Stimulated activated memory B cell treated with anti-CD40 and anti-IgM and Interleukin-4, amounts not matched to agents 10 μg/mL and 1 μg/mL and 100 μg/mL, for 72 hours (primary cell): ENCODE measurements at places on chromosomes 7 and 10.
A peak's percentile ranks its signal among the peaks of the same experiment; 100 is the strongest.

DNA sequence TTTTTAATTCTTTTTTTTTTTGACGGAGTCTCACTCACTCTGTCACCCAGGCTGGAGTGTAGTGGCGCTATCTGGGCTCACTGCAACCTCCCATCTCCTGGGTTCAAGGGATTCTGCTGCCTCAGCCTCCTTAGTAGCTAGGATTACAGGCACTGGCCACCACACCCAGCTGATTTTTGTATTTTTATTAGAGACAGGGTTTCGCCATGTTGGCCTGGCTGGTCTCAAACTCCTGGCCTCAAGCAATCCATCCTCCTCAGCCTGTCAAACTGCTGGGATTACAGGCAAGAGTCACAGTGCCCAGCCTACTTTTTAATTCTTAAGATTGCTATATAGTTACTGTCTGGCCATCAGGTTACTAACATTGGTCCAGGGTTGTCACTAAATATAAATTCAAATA is 59.6 kb downstream of the ZNF277 start:
- no peak for ATAC-seq

DNA sequence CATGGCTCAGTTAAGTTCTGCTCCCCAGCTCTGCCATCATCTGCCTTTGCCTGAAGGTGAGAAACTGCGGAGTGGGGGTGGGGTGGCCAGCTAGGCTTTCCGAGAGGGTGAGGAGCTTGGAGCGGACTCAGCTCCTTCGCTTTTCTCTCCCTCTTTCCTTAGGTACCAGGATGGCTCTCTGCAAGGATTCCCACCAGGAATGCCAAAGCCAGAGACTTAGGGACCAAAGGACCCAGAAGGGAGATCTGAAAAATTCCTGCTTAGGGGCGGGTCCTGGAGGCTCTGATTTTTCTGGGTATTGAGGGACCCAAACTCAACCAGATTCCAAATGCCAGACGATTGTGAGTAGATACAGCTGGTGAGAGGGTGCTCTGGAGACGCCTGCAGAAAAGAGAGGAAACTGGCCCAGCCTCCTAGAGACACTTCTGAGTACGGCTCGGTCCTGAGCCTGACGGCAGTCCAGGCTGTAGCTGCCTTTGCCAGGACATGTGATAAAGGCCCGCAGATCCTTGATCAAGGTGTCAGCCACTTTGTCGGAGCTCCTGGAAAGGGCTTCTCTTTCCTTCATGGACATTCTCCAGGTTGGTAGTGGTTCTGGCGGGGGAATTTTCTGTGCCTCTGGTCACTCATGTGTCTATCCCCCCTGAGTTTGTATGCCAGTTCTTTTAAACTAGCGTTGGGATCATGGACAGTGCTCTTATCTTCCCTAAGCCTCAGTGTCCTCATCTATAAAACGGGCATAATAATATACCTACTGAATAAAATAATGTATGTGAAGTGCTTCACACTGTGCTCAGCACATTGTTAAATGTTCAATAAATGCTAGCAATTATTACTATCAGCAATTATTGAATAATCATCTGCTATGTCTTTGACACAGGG is 42.5 kb upstream of the BTRC start:
- no peak for ATAC-seq

- ATAC-seq: peak; percentile 93
These were observed 81.1 kb downstream of the RGS10 start for GRCh38 chr10:119461380-119461779.

DNA sequence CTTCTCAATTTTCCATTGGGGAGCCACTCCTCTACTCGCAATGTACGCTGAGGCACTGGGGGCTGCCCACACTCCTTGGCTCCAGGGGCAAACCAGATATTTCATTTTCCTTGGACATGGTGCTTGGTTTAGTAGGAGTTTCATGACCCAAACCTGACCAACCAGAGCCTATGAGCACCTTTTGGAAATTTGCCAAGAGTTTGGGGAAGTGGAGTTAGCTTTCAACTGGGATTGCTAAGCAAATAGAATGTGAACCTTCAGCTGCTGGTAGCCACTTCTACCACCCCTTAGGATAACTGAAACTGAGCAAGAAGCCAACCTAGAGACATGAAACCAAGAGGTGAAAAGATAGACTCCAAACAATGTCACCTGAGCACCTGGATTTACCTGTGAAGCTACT is 74.9 kb upstream of the COL13A1 start:
- no peak for ATAC-seq

- ATAC-seq: no peak
These were observed 30.1 kb upstream of the PRLHR start for GRCh38 chr10:118625504-118625903.

GRCh38 chr10:108556186-108556585 is 1367.1 kb downstream of the XPNPEP1 start:
- no peak for ATAC-seq

DNA sequence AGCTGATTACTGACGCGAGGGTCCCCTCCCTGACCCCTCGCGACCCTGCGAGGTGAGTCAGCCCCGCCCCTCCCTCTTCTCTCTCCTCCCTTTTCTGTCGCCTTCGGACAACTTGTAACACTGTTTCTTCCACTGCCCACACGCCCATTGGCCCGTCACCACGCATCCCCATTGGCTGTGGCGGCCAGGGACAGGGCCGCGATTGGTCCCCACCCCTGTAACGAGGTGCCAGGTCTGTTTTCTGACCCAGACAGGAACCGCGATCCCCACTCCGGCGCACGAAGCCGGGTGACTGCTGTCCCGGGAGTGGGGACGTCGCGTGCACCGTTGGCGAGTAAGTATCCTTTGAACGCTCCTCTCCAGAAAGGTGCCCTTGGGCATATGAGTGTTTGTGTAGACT is at the start of gene STRA8:
STRA8 (plus strand) TSS at position 269 of the 400 bp plus-strand sequence. CDS start 6,687 bp downstream, outside the sequence.
- no peak for ATAC-seq

DNA sequence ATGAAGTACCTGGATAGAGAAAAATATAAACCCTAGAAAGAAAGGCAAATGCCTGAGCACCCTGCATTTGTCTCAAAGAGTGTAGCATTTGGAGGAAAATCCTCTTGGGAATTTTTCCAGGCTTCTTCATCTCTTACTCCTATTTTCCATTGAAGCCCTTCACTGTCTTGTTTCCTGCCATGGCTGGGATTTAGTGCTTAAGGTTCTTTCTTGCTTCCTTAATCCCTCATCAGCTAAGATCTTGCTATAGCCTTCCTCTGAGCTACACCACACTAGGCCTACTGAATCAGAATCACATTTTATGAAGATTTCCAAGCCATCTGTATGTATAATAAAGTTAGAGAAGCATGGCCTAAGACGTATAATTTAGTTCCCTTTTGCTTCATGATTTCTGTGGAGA is 97.5 kb upstream of the PHYHIPL start:
- ATAC-seq: no peak

DNA sequence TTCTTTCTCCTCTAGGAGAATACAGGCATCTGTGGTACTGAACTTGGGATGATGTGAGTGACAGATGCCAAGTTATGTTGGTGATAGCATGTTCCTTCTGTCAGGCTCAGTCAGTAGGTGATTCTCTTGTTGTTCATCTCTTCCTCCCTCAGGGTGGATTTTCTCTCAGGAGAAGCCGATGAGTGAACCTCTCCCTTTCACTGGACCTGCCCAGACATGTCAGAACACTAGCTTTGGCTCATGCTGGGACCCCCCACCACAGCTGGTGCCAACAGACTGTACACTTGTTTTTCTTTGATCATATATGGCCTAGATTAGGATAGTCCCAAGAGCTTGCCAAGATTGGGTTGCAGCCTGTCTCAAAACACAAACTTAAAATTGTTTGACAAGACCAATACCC is 129.4 kb downstream of the BMPER start:
- no peak for ATAC-seq

- no peak for ATAC-seq
These were observed 61.3 kb downstream of the CARD11 start for GRCh38 chr7:2982401-2982800.

DNA sequence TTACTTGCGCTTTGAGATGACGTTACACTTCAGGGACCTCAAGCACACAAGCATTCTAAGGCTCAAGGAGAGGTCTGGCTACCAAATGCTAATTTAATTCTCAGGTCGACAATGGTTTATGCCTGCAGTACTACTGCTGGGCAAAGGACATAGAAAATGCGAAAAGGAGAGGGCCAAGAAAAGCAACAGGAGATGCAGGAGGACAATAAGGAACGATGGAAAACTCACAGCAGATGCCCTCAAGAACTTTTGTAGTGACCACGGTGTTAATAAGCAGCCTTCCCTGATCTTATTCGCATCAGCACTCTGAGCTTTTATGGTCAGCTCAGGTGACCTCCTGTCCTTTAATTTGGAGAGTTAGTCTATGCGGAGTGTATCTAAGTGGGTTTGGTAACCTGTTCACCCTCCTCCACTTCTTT is 146.3 kb downstream of the GPR85 start:
- ATAC-seq: peak; percentile 75
